ENCODE measurements at places on chromosomes 16 and 17.

- no peak for DNase-seq
Measured at GRCh38 chr17:57342963-57343589, 86.8 kb downstream of the MSI2 start.

GRCh38 chr17:51670899-51671298 is 410.6 kb downstream of the UTP18 start:
- DNase-seq: no peak

DNA sequence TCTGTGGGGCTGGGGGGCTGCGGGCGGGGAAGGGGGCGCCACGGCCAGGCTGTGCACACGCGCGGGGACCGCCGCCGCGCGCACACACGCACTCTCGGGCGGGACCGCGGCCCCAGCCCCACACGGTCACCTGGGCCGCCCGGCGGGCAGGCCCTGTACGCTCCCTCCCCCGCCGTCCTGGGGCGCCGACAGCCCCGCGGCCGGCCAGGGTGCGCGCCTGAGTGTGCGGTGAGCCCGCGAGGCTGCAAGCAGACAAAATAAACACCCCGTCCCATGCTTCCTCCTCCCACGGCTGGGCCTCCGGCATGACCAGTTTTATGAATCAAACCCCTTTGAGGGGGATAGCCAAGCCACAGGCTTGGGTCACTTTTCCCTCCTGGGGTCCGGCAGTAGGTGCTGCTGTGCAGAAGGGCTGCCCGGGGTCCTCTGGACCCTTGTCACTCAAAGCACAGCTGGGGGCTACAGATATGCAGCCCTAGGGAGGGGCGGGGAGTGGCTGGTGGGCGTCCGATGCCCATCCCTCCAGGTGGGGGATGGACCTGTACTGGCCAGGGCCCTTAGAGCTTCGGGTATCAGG is 441 bp downstream of the VASN start:
- DNase-seq: peak; percentile 52

- no peak for DNase-seq
Measured at GRCh38 chr17:65355246-65355645, 206.2 kb downstream of the AXIN2 start.

DNA sequence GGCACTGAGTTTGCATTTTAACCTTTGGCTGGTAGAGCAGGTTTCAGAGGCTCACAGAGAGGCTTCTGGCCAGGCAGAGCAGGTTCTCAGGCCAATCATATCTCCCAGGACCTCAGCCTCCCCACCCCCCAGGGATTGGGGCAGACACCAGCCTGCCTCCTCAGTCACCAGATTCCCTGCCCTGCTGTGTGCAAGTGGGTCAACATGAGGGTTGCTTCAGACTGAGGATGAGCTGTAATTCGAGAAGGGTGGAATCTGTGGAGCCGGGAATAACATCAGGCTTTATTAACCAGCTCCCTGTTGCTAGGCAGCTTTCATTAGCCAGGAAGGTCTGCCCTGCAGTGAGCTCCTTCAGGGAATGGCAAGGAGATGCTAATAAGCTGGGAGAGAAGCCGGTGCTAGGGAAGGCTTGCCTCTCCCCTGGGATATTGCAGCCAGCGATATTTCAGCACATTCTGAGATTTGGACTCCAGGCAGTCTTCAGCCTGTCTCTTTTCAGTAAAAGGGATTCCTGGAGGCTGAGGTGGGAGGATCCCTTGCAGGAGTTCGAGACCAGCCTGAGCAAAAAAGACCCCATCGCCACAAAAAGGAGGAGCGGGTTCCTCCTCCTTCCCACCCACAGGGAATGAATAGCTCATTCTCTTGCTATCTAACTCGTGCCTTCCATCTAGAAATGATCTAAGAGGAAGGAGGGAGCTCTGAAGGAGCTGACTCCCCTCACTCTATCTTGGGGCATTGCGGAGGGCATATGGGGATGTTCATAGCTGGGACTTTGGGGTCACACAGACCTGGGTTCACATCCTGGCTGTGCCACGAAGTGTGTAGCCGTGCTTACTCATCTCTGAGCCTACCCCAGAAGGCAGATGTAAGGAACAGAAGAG is 10.7 kb downstream of the SGSM2 start:
- peak; percentile 65 for DNase-seq

GRCh38 chr16:78909226-78909625 is 691.3 kb downstream of the MAF start:
- DNase-seq: no peak

GRCh38 chr17:41456204-41456603 is 11.0 kb downstream of the KRT32 start:
- DNase-seq: no peak

DNA sequence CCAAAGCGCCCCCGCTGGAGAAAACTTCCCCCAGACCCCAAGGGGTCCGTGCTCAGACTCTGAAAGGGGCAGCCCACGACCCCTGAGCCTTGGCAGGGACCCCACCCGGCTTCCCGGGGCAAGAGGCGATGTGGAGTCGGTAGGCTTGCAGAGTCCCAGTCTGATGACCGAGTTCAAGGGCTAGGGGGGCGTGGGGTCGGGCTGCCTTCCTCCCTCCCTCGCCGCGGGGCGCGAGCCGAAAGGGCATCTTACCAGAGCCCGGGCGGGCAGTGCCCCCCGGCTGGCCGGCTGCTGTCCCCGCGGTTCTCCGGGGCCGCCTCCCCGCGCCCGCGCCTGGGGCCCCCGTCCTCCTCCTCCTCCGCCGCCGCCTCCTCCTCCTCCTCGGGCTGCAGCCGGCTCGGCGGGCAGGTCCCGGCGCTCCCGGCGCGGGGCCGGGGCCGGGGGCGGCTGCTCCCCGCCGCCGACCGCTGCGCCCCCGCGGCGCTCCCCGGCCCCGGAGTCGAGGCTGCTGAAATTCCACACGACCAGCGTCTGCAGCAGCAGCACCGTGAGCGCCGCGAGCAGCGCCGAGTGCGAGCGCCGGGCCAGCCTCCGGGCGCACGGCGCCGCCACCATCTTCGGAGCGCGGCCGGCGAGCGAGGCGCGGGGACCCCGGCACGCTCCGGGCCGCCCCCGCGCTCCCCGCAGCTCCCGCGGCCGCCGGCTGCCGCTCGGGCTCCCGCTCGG is 415 bp downstream of the XYLT1 start:
- no peak for DNase-seq

GRCh38 chr16:76114681-76115080 is 162.5 kb upstream of the CNTNAP4 start:
- no peak for DNase-seq

DNA sequence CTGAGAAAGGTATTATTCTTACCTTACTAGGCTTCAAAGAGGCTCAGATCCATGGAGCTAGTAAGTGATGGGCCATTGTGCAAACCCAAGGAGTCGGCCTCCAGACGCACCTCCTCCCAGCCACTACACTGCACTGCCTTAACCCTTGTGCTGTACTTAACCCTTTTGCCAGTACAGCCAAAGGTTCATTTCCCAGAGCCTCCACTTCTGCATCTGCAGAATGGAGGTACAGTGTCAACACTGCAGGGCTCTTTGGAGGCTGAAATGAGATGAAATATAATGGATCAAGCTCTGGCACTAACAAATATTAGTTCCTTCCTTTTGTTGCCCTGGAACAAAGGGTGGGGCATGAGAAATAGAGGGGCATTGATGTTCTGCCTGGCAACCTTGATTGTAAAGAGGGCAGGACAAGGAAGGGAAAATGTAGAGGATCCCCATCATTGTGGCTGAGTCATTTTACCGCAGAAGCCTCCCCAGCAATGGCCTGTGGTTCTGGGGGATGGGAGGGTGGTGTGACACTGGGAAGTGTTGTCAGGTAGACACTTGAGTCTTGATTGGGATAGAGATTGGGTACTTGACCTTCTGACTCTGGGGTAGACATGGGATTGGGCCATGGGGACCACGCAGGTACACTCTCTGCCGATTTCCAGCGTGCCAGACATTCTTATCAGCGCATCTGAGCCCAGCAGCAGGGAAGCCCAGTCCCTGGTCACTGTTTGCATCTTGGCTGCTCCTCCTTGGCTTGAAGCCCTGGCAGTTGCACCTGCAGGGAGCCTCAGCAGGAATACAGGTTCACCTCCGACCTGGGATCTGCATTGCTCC is 84.0 kb downstream of the MSI2 start:
- DNase-seq: no peak

DNA sequence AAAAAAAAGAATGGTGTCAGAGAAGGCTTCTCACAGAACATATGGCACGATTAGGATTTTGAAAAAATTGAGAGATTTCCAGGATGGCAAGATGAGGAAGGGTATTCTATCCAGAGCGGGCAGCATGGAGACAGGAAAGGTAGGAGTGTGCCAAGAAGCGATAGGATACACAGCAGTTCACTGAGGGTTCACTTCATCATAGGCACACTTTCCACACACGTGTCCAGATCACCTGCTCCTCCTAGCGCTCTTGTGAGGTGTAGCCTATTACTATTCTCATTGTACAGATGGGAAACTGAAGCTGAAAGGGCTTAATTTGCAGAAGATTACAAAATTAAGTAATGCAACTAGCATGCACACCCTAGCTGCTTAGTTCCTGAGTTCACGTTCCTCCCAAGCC is 6.2 kb upstream of the ELAC2 start:
- no peak for DNase-seq

GRCh38 chr17:41528959-41529353 is 848 bp upstream of the KRT19 start:
- no peak for DNase-seq

DNA sequence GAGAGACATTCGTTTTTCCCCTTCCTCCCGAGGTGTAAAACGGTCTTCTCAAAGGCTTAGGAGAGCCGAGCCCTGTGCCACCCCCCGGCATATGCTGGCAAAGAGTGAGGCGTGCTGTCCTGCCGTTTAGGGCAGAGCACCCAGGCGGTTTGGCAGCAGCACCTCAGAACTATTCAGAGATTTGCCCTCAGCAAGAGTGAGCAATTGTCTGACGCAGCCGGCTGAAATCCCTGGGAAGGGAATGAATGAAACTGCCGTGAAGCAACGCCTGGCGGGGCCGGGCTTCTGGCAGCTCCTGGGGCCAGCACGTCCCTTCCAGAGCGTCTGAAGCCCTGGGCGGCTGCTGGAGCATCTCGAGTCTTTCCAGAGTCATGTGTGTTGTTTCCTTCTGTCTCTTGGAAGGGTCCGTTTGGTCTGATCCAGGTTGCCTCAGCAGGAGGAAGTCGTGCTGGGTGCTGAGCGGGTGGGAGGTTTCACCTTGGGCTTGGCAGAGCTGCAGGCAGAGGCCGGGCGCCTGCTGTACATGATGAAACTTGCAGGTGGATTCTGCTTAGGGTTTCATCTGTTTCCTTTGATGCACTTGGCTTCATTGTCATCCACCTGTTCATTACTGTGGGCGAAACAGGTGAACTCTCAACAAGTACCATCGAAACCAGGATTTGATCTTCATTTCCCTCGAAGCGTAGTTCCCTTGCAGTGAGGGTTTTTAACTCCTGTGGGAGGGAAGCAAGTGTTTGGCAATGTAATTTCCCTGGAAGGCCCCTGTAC is 35.4 kb downstream of the TBCD start:
- no peak for DNase-seq

DNA sequence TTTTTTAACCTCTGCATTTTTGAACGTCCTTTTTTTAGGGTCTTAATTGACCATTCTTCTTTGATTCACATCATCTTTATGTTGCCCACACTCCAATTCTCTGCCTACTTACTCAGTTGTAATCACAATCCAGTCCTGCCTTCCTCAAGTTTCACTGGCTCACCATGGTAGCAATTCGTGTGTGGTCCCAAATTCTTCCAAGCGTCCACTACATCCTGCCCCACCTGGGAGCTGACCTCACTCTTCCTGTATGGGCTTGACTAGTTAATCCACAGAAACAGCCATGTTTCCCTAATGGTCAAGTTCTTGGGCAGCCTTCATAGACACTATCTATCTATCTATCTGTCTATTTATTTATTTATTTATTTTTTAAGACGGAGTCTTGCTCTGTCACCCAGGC is 7.1 kb downstream of the TLCD2 start:
- no peak for DNase-seq

DNA sequence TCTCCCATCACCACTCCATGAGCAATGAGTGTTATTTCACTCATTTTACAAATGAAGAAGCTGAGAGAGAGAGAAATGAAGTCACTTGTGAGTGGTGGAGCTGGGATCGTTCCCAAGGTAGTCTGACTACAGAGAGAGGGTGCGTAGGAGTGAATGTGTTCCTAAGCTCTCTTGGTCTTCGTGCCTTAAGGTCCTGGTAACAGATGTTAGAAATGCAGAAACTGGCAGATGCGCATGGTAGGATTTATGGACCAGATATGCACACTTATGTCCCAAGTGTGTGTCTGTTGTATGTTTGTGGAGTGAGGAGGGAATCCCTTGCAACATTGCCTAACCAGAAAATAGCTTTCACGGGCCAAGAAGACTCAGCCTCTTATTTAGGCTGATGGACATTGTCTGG is 93.2 kb upstream of the ZNF469 start:
- DNase-seq: no peak

DNA sequence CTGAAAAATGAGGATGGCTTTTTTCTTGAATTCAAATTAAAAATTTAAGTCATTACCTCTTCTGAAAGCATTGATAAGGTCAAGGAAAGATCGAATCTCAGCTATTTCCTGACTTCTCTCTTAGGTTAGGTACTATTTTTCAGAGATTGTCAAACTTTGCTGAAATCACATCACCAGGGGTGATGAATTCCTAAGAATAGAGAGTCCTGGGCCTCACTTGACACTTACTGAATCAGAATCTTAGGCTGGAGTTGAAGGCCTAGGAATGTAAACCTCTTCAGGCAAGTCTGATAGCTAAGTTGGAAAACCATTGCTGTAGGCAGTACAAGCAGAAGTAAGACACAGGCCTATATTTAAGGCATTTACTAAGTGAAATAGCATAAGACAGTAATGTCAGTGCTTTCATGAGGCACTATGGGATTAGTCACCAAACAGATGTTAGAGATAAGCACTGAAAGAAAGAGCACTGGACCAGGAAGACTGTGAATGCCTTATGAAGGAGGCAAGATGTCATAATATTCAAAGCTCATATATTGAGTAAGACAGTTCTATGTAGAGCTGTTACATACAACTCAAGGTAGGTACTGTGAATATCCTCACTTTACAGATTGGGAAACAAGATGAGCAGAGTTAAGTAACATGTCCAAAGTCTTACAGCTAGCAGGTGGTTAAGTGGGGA is 21.5 kb downstream of the DCAF7 start:
- no peak for DNase-seq

- peak; percentile 61 for DNase-seq
Measured at GRCh38 chr17:40340880-40341807, 23.4 kb downstream of the GJD3 start.
